Bronchial epithelial cell (primary cell): ENCODE measurements at places on chromosomes 5 and 9. TPM values are rescaled to one million over a fixed set of nuclear protein-coding genes. Genes with fewer than 3 reads are reported as not detected.

GPX3 gene
- 79.0 and 182 TPM in 2 replicates for total RNA-seq

LCN1 gene
- total RNA-seq: not detected in 2 replicates

PCDHA1 gene
- under 0.01 TPM in 1 of 2 replicates, not detected in the other for total RNA-seq

FCN2 gene
- not detected in 2 replicates for total RNA-seq

LCN15 gene
- total RNA-seq: not detected in 2 replicates
